ENCODE measurements at places on chromosomes 2 and 18.

GRCh38 chr18:32439802-32440201, 30.9 kb downstream of the GAREM1 start:
- no peak for DNase-seq

DNA sequence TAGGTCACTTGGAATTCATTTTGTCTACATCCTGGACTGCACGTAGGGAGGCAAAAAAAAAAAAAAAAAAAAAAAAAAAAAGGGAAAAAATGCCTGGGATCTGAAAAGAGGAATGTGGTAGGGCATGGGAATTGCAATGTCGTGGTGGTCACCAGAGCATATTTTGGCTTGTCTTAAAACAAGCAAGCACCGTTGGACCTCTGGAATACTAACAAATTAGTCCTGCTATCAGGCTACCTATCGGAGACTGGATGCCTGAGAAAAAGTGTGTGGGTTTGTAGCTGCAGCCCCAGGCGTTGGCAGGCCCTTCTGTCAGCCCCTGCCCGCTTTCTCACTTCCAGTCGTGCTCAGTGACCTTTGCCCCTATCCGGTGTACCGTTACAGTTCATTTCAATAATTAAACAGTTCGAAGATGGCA, 588.5 kb upstream of the ZEB2 start:
- DNase-seq: no peak

GRCh38 chr2:6939071-6939470, 21.9 kb downstream of the RNF144A start:
- DNase-seq: no peak

- no peak for DNase-seq
Measured at GRCh38 chr2:223669453-223670225, 67.5 kb upstream of the SCG2 start.

DNA sequence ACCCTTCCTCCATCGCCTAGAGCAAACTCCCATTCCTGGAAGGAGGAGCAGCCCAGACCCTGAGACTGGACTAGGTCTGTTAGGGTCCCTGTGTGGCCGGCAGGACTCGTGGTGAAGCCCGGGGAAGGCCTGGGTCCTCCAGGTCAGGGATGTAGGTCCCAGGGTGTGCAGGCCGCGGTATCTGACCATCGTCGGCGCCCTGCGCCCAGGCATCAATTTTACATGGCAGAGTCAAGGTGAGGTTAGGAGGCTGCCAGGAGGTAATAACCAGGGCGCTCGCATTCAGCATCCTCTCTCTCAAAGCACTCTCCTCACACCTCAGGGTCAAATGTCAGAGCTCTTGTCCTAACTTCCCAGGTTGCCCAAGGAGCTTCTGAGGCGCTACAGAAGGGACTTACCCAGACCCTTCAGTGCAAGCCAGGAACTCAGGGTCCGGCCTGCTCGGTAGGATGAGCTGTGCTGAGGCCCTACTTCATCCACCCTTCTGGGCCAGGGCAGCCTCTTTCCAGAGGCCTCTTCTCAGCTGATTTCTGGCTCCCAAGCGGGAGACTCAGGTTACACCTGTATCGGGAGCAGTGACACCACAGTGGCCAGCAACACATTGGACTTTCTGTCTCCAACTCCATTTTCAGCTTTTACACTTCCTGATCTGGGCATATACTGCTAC, 628 bp downstream of the SH2D6 start:
- no peak for DNase-seq

DNA sequence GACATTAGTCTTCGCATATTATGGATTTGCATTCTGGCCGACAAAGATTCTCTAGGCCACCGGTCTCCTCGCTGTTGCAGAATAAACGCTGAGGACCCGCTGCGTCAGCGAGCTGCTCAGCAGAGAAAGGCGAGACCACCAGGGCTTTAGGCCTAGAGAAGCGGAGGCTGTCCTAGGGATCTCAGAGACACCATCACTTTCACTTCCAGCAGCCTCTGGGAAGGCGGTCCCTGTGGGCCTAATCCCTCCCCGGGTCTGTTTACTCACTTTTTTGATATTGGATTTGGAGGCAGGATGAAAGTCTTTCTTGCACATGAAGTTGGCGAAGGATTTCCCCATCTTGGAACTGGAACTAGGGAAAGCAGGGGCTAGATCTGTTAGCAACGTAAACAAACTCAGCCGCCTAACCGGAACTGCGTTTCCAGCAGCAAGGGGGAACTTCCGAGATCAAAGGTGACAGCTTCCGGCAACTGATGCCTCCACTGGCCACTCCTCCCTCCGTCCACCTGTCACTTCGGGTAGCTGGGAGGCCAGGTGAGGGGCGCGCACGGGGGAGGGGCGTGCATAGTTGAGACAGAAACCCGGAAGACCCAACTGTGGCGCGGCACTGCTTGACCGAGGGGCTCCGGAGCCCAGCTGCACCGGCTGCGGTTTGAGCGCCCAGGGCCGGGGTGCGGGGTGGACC, at the start of gene SCRN3:
Gene SCRN3, plus strand, starts transcription at position 447 of the 685 bp plus-strand sequence. CDS start 2,554 bp downstream, outside the sequence.
- peak; percentile 90 for DNase-seq

GRCh38 chr2:48043746-48044145, 137.4 kb upstream of the FBXO11 start:
- no peak for DNase-seq

DNA sequence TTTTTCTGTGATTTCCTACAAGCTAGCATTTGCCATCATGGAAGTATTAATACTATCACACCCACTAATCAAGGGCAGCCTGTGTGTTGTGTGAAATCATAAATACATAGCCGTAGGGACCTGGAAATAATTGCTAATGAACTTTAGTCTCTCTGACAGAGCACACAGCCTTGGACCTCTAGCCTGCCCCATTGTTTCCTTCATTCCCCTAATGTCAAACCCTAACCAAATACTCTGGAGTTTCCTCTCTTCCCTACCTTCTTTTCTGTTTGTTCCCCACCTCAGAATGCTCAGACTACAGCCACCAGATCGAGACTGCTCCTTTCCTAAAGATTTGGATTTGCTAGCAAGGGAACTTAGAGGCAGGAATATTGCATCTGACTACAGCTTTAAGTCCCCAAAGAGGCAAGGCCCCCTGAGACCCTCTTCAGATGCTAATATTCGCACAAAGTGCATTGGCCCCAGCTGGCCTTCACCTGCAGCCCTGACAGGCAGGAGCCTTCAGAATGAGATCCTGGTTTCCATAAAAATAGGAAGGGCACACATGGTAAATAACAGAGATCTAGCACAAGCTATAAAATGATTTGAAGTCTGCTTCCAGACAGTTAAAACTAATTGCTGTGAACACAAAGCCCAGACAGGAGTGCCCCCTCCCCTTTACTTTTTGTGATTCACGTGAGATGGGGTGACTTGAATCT, 279.2 kb upstream of the DCC start:
- no peak for DNase-seq

DNA sequence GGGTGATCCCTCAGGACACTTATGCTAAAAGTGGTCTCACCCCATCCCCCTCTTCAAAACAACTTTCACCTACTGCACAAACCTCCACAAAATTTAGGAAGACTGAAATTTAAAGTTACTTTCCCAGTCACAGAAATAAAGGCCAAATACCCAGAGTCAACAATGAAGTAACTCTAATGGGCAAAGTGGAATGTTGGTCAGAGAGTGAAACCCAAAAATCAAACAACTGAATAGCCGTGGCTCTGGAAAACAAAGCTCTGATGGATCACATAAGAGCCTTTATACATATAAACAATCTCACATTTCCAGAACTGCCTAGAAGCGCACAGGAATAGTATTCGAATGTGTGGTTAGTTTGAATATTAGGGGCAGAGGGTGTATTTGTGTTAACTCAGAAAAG, 4.7 kb downstream of the ACVR1 start:
- DNase-seq: no peak

DNA sequence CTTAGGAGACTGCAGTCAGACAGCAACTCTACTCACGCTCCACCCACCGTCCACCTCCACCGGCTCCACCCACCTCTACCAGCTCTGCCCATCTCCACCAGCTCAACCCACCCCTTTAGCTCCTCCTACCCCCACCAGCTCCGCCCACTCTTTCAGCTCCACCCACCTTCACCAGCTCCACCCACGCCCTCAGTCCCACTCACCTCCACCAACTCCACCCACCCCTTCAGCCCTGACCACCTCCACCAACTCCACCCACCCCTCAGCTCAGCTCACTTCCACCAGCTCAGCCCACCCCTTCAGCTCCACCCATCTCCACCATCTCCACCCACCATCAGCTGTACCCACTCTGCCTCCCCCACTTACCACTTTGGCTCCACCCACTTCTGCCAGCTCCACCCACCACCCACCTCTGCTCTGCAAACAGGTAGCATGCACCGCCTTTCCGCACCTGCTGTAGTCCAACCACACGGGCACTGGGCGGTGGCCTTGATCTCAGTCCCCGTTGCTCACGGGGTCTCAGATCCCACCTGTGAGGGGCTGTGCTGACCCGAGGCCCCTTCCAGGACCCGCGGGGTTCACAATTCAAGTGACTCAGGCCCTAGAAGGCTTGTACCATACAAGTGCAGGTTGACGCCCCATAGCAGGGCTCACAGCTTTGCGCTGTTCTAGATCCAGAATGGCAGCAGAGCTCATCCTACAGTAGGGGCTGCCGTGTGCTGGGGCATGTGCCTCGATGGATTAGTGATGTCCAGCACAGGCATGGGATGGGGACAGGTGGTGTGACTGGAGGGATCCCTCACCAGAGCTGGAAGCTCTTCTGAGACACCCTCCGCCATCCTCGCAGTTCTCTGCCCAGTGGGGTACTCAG, 77.2 kb upstream of the OTOS start:
- no peak for DNase-seq

GRCh38 chr2:152062125-152063091, 36.4 kb downstream of the CACNB4 start:
- peak; percentile 91 for DNase-seq

DNA sequence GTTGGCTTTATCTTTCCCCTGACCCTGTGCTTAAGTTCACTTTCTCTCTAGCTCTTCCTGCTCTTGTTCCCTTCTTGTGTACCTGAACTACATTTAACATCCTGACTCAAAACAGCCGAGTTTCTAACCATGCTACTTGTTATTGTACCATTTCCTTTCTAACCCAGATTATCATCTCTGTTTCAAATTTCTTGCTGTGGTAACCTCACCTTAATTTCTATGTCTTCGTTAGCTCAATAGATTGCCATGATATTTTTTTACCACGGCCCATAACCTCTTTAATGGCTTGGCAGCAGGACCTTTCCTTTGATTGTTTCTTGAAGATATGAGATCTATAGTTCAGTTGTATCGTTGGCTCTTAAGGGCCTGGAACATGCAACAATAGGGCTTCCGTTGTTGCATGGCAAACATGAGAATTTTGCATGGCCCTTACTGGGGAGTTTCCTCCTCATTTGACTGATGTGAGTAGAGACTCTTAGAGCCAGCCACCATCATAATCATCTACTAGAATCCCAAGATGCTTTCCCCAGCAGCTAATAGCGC, 11.1 kb downstream of the CFAP36 start:
- DNase-seq: no peak

DNA sequence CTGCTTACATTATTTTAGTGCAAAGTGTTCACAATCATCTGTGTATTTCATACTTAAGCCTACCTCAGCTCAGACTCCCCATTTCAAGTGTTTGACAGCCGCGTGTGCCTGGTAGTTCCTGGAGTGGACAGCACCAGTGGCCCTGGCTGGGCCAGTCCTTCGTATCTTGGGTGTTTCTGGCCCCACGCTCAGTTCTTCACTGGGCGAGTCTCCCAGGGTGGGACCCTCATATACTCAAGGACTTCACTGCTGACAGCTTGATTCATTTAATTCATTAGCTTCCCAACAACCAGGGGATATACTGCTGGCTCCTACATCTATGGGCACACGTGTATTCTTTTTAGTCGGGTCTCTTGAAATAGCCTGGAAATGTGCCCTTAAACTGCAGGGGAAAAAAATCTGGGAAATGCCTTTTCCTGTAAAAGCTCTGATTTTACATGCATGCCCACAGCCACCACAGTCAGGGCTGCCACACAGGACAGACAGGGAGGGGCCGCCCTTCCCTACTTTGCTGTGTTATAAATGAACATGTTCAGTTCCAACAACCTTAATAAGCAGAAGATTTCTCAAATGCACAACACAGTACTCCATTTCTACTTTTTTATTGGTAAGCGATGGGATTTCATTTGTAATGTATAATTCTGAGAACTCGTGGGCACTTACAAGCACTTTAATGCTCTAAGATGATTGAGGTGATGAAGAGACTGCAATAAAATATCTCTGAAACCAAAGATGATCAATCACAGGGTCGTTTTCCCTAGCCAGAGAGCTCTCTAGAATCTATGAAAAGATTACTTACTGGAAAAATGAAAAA, 205.5 kb upstream of the REV1 start:
- no peak for DNase-seq

DNA sequence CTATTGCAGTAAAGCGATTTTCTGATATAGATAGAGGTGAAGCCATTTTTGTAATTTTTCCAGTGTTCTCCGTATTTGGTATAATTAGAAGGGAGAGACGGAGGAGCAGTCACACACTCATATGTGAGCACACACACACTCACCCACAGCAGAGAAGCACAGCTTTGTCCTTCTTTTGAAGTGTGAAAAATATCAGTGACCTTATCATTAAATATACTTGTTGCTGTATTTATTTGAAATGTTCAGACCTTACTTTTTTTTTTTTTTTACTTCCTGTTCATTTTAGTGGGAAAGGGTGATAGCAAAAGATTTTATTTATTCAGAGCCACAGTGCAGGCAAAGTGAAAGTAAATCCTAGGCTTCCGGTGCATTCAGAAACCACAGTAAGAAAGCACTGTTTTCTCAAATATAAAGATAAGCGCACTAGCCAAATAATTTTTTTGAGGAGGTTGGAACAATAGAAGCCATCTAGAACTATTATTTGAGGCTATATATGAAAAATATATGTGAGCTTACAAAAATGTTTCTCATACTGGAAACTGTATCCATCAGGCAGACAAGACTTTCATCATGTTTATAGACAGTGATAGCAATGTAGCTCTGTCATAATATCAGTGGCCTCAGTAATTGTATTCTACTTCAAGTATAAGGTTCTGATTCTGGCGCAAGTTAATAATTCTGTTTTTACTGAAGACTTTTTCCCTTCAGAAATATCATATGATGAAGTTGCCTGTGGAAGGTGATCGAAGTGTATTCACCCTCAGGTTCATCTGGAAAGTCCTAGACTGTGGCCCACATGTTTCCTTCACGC, 37.2 kb downstream of the TSHZ1 start:
- DNase-seq: peak; percentile 39

GRCh38 chr2:169082995-169083394, 13.6 kb downstream of the DHRS9 start:
- no peak for DNase-seq

- DNase-seq: no peak
Measured at GRCh38 chr2:190545555-190546385, 11.2 kb upstream of the NEMP2 start.

All from AG20443 (cell line).